ENCODE measurements at places on chromosomes 1 and 21.

GRCh38 chr21:31848326-31848985 is 24.4 kb upstream of the HUNK start:
- DNase-seq: no peak

DNA sequence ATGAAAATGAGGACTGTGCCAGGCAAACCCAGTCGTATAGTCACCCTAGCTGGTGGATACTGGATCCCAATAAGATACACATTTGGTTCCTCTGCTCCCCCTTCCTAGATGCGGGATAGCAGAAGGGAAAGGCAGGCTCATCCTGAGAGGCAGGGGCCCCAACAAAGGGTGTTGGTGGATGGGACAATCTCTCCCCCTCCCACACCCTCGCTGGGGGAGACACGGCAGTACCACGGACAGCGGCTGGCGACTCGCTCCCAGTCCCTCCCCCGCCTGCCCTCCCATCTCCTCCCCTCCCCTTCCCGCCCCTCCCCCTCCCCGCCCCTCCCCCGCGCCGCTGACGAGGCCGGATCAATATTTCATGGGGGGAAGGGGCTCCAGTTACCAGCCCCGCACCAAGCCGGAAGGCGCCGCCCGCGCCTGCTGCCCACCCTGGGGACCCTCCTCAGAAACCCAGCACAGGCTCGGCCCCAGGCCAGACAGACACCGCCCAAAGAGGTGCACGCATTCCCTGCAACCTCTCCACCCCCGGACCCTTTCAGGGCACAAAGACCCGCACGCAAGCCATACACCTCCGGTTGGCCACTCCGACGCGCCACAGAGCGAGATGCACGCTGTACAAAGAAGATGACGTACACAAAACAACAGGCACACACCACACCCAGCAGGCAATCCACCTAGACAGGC is 11.5 kb downstream of the RIMS3 start:
- no peak for DNase-seq

DNA sequence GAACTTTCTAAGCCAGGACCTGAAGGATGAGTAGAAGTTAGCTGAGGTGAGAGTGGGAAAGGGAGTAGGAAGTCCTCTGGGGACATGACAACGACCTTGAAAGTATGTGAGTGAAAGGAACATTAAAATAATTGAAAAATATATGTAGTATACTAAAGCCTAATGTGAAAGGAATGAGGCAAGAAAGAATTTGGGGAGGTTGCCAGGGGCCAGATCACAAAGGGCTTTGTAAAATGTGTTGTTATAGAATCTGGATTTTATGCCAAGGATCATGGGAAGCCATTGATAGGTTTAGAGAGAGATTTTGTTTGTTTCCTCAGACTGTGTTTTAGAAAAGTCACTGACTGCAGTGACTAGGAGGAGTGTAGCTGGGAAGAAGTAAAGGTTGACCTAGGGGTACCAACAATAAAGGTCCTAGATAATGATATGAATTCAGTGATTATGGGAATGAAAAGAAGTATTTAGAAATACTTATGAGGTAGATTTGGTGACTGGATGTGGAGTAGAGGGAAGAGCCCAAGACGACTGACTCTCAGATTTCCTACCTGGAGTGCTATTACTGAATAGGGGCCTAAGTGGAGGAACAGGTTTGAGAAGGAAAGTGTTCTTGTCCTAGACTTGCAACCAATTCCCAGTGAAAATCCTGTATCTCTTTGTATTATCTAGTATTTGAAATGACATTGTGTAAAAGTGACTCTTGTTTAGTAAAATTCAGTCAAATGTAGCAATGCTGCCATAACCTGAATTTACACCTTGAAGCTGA is 179.8 kb downstream of the PHTF1 start:
- no peak for DNase-seq

DNA sequence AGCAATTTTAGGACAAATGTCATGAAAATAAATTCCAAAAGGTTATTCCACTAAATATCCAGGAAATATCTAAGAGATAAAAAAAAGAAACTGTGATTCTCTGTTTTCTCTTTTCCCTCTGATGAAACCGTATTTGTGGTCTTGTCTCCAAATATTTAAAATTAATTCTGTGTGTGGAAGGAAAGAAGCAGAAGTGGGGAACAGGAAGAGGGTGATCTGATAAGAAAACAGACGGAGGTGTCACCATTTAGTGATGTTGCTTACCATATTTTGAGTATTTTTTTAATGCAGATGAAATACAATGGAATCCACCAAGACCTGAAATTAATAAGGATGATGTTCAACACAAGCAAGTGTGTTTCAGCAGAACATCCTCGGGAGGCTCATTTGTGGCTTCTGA is 29.6 kb downstream of the CLCA1 start:
- DNase-seq: no peak

DNA sequence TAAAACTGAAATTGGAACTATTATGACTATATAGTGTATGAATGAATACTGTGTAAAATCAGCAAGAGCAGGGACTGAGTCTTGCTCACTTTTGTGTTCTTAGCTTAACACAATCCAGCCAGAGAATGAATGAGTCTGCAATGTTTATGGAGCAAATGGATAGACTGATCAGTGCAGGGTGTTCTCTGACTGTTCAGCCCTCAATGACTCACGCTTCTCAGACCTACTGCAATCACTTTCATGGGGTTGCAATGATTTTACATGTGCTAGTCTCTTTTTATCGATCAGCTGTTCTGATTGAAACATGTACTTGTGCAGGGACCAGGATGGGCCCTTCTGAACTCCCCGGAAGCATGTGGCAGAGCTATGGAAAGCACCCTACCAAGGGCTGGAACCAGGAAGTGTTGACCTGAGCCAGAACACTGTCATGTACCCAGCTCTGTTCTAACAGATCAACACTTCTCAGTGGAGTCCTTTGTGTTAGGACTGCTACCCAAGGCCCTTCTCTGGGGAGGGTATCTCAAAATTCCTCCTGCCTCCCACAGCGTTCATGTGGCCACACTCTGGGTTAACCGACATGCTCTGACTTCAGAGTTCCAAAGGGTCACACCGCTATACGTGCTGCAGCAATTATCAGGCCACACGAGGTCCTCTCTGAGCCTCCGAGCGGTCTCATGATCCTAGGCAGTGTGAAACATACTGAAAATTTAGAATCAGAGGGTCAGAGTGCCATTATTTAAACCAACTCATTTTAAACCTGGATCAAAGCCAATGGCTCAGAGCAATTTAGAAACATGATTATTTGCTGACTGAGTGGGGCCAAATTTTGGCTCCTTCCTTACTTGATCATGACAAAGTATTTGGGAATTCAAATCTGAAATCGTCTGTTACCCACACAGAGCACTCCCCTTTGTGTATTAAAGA is 35.2 kb downstream of the GRIK1 start:
- no peak for DNase-seq

DNA sequence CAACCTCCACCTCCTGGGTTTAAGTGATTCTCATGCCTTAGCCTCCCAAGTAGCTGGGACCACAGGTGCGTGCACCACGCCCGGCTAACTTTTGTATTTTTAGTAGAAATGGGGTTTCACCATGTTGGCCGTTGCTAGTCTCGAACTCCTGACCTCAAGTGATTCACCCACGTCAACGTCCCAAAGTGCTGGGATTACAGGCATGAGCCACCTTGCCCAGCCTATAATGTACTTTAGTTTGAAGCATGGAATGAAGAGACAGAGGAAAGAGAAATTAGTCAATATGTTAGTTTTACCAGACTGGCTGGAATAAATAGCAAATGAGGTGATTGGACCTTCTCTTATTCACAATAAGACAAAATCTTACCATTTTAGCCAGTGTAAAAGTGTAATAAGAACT is 89.0 kb downstream of the GTF2B start:
- no peak for DNase-seq

DNA sequence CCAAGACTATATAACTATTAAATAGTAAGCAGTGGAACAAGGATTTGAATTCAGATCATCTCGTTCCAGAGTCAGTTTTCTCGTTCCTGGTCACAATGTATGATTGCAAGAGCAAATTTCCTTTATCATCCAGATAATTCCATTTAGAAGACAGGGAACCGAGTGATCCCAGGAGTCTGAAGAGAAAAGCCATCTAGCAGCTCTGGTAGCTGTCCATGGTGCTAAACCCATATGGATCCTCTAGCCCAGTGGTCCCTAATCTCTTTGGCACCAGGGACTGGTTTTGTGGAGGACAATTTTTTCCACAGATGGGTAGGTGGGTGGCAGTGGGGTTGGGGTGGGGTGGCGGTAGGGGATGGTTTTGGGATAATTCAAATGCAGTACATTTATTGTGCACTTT is 229.4 kb downstream of the PTPRU start:
- DNase-seq: peak; percentile 12

DNA sequence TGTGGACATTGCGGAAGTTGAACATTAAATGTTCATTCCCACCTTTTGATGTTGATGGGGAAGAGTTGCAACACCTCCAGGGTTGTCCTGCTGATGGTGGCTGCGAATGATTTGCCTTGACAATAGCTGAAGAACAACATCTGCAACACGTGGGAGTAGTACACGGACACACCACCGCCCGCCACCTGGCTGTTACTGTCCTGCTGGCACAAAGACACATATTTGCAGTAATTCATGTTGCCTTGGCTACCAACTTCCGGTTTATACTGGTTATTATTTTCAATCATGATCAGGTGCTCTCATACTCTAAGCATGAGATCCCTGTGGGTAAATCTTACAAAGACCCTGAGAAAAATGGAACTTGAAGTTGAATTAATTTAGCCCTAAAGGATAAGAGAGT is 55.2 kb downstream of the UBR4 start:
- DNase-seq: no peak

- DNase-seq: no peak
Observed at GRCh38 chr21:20729376-20729775, 268.8 kb upstream of the NCAM2 start.

DNA sequence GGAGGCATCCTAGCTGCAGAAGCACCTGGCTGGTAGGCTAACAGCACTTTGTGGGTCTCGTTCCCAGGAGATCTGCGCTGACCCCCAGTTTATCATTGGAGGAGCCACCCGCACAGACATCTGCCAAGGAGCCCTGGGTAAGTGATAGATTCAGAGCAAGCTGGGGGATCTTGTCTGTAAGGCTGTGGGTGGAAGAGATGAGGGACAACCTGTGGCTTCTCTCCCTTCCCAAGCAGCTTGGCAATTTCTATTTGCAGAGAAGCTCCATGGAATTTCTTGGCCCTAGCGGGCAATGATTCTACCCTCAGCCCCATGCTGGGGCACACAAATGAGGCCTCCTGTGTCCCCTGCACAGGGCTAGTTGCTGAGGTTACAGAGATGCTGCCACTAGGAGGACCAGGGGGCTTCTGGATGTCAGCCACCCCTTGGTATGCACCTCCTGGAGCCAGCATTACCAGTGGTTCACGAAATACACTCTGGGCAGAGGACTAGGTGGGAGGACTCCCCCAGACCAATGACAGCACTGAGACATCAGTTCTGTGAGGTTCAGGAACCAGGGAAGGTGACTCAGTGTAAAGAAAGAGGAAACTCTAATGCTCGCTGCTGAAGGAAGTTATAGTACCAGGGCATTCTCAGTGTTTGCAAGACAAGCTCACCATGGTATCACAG is 5.5 kb downstream of the CAPN2 start:
- no peak for DNase-seq

DNA sequence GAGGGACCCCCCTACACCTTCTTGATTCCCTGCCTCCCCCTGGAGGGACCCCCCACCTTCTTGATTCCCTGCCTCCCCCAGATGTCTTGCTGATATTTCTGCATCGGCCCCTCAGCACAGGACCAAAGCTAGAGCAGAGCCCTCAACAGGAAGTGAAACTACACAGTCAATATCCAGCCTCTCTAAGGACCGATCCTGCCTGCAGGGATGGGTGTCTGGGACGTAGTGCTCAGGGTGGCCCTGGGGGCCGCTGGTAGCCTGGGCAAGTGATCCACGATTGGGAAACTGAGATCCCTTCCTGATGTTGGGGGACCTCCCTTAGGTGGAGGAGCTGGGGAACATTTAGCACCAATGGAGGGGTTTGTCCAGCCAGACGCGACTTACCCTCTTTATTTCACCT is 3.9 kb upstream of the LEFTY2 start:
- no peak for DNase-seq

GRCh38 chr1:211532088-211532444 is 40.1 kb upstream of the RD3 start:
- no peak for DNase-seq

DNA sequence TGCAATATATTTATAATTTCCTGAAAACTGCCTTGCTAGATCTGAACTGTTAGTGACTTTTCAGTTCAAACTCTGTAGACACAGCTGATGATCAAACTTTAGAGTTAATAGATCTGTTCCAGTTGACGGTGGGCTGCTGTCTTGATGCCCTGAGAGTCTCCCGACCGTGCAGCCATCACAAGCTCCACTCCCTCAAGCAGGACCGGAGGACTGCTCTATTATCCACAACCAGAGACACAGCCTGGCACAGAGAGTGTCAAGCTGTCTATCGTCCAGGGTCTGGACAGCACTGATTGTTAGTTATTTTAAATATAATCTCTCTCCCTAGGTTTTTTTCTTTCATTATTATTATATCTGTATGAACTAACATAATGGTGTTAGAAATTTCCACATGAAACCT is 8.0 kb downstream of the CHODL start:
- no peak for DNase-seq

GRCh38 chr1:30012455-30013440 is 710.6 kb downstream of the MATN1 start:
- no peak for DNase-seq

DNA sequence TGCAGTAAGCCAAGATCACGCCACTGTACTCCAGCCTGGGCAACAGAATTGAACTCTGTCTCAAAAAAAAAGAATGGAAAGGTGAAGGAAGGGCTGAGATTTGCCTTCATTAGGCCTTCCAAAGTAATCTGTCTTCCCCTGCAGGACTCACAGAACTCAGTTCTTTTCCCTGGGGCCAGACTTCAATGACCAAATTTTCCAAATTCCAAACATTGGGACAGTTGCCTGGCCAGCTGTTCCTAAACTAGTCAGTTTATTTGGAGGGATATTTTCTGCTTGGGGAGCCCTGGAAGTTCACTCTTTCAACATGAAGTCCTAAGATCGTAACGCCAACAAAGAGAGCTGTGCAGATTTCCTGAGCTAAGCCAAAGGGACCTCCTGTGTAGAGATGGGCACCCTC is 5.4 kb upstream of the DEDD start:
- DNase-seq: no peak

DNA sequence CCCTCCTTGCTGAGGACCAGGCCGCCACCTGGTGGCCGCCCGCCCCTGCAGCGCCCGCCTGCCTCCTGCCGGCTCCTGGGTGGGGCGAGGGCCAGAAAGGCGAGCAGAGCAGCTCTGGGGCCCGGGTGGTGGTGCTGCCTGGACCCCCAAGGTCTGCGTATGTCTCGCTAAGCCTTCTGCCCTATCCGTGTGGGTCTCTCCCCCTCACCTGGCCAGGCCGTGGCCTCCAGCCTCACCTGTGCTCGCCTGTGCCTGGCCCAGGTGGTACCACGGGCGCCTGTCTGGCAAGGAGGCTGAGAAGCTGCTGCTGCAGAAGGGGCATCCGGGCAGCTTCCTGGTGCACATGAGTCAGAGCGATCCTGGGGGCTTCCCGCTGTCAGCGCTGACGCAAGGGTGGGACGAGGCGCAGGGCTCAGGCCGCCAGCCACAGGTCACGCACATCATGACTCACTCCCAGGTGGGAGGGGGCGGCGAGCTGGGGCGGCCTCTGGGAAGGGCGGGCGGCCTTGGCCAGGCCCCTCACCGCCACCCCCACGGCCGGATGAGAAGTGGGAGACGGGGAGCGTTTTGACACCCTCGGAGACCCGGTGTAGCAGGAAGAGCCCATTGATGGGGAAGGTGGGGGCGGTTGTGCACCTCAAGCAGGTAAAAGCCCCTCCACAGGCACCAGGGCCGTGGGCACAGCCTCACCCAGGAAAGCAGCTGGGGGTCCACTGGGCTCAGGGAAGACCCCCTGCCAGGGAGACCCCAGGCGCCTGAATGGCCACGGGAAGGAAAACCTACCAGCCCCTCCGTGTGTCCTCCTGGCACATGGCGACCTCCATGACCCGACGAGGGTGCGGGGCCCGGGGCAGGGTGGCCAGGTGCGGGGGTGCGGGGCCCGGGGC is 9.9 kb downstream of the RNF223 start:
- peak; percentile 95 for DNase-seq
